ENCODE measurements at places on chromosomes 2 and 18. TPM values are rescaled to one million over a fixed set of nuclear protein-coding genes. Genes with fewer than 3 reads are reported as not detected.

DNA sequence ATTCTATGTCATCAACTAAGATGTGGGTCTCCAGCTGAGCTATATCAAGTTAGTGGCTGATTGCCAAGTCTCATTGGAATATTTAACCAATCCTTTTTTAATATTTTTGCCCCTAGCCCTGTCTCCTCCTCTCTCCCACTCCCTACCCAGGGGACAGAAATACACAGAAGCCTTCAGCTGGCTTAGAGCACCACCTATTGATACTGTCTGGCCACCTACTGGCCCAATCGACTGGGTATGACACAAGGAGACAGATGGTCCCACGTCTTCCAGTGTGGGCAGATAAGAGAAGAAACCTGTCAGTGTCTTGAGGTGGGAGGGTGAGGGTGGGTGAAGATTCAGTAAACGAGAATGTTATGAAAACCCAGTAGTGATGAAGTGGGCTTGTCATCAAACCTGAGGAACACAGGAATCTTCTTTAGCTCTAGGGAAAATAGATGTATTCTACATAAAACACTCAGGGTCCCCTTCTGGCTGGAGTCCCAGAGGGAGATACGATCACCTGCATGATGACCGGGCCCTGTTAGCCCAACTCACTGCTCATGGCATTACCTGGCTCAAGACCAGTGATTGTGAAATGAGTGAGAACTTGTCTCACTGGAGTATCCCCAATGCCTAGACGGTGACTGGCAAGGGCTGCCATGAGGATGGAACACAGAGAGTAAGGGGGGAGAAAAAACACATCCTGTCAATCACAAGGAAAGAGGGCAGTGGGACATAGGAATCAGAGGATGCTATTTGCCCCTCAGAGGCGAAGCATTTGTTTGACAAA, 26.7 kb downstream of the POLR1A start:
- DNase-seq = peak; percentile 41

DNA sequence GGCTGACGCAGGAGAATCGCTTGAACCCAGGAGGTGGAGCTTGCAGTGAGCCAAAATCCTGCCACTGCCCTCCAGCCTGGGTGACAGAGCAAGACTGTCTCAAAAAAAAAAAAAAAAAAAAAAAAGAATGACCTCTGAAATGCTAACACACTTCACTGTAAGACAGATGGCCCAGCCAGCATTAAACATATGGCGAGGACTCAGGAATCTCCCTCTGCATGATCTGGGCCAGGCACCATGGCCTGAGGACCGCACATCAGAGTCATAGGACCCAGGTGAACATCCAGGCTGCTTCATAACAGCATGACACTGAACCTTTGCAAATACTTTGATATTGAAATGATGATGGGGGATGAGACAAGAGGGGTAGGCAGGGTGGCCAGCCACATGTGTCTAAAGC, 56.1 kb upstream of the DNMT3A start:
- DNase-seq = no peak

- DNase-seq = no peak
Measured at GRCh38 chr2:222731201-222731621, 59.8 kb downstream of the MOGAT1 start.

DNA sequence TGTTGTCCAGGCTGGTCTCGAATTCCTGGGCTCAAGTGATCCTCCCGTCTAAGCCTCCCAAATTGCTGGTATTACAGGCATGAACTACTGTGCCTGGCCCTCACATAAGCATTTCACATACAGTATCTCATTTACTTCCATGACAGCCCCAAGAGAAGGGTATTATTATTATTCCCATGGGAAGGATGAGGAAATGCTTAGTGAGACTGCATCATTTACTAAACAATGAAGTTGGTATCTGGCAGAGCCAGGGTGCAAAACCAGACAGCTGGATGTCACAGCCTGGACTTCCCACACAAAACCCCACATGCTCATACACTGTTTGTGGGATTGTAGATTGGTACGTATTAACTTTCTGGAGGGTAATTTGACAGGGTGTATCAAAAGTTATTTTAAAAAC, 29.9 kb downstream of the DAPL1 start:
- no peak for DNase-seq

MPP4 gene
- total RNA-seq = not detected

Measured in CD4-positive, alpha-beta memory T cell (primary cell).